ENCODE measurements at places on chromosomes 16 and 17.
A peak's percentile ranks its signal among the peaks of the same experiment; 100 is the strongest.

DNA sequence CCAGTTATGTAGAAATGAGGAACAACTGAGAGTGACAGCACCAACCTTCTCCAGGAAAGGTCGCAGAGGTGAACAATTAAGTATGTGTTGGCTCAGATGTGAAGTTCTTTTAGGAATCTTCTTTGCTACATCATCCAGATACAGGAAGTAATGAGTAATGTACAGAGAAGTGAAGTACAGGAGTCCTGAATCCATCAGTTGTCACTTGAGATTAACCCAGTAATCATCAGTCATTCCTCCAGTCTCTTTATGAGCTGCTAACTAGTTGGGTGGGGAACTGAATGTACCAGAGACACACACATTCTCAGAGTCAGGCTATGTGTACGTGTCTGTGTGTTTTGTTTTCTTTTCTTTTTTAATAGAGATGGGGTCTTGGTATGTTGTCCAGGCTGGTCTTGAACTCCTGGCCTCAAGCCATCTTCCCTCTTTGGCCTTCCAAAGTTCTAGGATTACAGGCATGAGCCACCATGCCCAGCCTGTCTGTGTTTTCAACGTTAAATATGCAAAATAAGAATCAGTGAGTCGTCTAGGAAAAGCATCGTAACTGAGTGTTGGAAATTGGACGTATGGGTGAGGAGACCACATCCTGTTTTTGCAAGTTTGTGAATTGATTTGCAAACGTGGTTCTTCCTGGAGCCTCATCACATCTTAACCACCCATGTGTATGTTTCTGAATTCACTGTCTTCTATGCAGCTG, 19.9 kb downstream of the ZNF200 start:
- DNase-seq, result no peak

DNA sequence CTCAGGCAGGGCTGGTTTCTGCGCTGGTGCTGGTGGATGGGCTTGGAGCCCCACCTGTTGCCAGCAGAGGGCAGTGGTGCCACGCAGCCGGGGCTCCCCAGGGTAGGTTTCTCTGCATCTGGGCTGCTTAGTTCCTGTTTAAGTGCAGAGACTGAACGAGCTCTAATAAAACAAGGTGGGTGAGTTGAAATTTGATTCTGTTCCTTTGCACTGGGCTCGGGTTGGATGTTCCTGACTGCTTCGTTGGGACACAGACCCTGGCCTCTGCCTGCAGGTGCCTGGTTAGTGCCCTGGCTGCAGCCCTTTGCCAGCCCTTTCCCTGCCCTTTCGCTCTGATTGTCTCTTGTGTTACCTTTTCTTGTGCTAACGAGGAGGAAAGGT, 30.0 kb downstream of the TBCD start:
- peak; percentile 95 for DNase-seq

- DNase-seq, result no peak
Measured at GRCh38 chr16:87725596-87726235, 40.1 kb downstream of the KLHDC4 start.

DNA sequence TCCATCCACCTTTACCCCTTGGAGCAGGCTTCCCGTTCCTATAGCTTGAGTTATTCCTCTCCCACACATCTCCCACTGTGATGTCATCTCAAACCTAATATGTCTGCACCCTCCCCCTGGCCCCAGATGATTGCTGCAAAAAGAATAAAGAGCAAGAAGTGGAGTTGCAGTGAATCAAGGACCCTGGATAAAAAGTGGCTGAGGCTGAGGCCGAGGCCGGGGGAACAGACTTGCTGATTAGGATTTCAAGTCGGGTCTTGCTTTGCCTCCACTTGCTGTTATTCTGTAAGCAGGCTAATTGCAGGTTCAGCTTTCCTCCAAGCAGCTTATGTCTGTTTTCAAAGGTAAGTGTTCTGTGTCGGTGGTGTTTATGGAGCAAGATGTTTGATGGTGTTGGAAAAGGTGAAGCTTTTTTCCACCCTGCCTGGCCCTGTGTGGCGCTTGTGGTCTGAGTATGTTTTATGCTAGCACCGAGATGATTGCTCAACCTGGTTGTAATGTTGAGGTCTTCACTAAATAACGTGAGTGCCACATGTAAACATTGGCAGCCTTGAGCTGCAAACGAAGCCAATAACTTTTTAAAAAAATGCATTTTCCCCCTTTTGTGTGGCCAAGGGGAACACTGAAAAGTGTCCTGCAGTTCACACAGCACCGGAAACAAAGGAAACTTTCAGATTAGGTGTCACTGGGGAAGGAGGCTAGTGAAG, 15.4 kb downstream of the HS3ST3B1 start:
- no peak for DNase-seq

GRCh38 chr16:9279291-9280068, 188.0 kb downstream of the HAPSTR1 start:
- no peak for DNase-seq

GRCh38 chr17:8742819-8743218, 1.8 kb downstream of the CCDC42 start:
- no peak for DNase-seq

GRCh38 chr16:75304521-75305363, 53.3 kb upstream of the BCAR1 start:
- peak; percentile 94 for DNase-seq

DNA sequence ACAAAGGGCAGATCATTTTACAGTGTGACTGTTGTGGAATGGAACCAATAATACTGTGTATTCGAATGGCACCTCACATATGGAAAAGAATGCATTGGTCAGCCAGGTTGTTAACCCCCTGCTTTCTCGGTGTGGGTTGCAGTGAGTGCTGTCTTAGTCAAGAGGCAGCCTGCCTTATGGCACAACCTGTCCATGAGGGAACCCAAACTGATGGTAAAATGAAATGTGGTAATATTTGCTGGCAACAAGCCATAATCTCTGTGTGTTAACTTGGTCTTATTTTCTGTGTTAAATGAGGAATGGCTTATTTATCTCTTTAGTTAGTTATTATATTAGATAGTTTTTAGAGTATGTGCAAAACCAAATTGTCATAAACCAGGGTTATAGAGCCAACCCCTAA, 81.6 kb downstream of the TMC6 start:
- no peak for DNase-seq

DNA sequence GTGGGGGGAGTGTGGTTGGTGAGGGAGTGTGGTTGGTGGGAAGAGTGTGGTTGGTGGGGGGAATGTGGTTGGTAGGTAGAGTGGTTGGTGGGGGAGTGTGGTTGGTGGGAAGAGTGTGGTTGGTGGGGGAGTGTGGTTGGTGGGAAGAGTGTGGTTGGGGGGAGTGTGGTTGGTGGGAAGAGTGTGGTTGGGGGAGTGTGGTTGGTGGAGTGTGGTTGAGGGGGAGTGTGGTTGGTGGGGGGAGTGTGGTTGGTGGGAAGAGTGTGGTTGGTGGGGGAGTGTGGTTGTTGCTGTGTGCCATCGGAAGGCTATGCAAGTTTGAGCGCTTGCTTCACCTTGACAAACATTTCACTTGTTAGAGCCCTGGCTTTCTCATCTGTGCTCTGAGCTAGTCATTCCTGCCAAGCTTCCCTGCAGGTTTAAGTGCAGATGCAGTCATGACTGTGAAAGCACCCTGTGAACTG, 20.1 kb downstream of the MINK1 start:
- no peak for DNase-seq

DNA sequence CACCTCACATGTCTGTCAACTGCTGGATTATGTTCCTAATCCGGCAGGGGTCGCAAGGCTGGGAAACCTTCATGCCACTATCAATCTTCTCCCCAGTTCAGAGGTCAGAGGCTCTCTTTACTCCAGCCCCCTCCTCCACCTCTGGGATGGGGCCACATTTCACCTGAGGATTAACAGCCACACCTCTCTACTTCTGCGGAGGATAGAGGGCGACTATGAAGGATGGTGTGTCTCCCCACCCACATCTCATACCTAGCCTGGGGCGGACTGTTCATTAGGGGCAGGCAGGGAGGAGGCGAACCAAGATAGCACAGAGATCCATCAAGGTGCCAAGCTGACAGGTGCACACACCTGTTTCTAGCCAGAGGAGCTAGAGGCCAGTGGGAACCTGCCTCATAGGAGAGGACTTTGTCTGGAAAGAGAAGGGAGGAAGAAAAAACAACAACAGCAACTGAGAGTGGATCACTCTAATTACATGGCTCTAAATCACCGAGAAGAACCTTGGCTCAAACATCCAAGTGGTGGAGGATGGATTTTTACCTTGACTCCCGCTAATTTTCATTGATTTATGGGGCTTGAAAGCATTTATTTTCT, 41.9 kb upstream of the SKAP1 start:
- no peak for DNase-seq

DNA sequence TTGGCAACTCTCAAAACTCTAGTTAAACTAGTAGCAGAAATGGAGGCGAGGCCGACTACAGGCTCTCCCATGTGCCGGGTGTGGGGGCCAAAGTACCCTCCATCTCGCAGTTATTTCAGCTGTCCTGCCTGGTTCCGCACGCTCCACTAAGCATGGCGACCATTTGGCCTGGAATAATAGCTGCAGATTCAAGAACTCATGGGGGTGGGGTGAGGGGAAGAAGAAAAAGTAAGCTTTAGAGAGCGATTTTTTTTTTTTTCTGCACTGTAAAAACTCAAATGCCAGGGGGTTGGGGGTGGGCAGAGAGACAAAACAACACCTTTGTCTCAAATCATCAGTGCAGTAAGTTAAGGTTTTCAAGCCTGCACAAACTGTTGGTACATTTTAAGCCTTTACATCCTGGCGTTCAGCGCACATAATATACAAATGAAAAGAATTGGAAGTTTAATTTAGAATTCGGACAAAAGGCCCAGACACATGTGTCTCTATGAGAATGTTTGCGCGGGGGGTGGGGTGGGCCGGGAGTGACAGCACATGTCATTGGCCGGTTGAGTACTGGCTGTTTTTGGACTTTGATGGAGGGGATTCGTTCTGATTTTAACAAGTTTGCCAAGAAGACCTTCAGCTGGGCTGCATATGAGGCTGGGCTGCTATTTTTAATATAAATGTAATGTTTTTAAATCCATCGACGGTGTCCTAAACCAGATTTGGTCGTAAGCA, 694.7 kb upstream of the SALL1 start:
- no peak for DNase-seq
